ENCODE measurements at places on chromosomes 1 and 21. TPM values are rescaled to one million over a fixed set of nuclear protein-coding genes. Genes with fewer than 3 reads are reported as not detected.

The USF1 gene
- total RNA-seq = 58.8 TPM

The LRRC8C gene
- total RNA-seq = 6.0 TPM

The LIN28A gene
- total RNA-seq = 1.4 TPM

The NUP210L gene
- 0.06 TPM for total RNA-seq

The CASP9 gene
- total RNA-seq = 26.6 TPM

The PYGO2 gene
- 54.5 TPM for total RNA-seq

The HPDL gene
- total RNA-seq = 0.17 TPM

The RWDD3 gene
- total RNA-seq = 18.8 TPM

The LCE2A gene
- not detected for total RNA-seq

The FCRL2 gene
- total RNA-seq = 0.09 TPM

The ZFP69B gene
- 1.8 TPM for total RNA-seq

The GUCA2A gene
- 1.1 TPM for total RNA-seq

The H6PD gene
- 45.6 TPM for total RNA-seq

The IQGAP3 gene
- total RNA-seq = 2.5 TPM

The CHODL gene
- total RNA-seq = 0.43 TPM

Measured in mucosa of gallbladder (tissue), 1 donor.